Left colon (tissue), 2 donors: ENCODE measurements at places on chromosomes 11 and 22.

GRCh38 chr22:37479196-37479595 is 7.0 kb downstream of the MFNG start:
- DNase-seq, result no peak

GRCh38 chr11:108592591-108593213 is 866 bp downstream of the EXPH5 start:
- DNase-seq, result peak; percentile 68

- no peak for DNase-seq
These were observed 670.2 kb downstream of the OPCML start for GRCh38 chr11:132862137-132862536.

GRCh38 chr22:27488456-27489177 is 312.9 kb downstream of the MN1 start:
- peak; percentile 45 for DNase-seq

DNA sequence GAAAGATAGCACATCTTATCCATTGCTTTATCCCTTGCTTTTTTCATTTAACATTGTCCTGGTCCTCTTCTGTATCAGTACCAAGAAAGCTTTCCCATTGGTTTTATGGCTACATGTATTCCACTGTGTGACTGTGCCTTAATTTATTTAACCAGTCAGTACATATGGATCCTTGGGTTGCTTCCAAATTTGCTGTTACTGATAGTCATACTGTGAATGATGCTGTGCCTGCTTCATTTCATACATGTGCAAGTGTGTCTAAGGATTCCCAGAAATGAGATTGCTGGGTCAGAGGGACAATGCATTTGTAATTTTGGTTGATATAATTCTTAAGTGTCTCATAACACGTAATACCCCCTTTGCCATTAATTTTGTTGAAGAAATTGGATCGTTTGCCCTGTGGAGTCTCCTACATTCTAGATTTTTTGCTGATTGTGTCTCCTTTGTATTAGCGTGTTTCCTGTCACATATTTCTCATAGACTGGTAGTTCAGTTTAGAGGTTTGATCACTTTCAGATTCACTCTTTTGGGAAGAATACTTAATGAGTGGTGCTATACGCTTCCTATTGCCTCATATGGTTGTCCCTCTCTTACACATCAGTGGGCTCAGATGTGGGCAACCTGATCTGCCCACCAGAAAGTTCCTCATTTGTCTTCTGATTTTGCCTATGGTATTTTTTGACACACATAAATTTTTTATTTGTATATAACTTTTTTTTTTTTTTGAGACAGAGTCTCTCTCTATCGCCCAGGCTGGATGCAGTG is 35.3 kb downstream of the MYBPC3 start:
- DNase-seq, result no peak
